HEK293T (cell line): ENCODE measurements at places on chromosomes 3 and 15.

- DNase-seq: no peak
Measured at GRCh38 chr3:75395580-75396315, 268.4 kb upstream of the FRG2C start.

GRCh38 chr15:67186226-67186649 lies 68.2 kb downstream of the AAGAB start:
- DNase-seq: no peak

DNA sequence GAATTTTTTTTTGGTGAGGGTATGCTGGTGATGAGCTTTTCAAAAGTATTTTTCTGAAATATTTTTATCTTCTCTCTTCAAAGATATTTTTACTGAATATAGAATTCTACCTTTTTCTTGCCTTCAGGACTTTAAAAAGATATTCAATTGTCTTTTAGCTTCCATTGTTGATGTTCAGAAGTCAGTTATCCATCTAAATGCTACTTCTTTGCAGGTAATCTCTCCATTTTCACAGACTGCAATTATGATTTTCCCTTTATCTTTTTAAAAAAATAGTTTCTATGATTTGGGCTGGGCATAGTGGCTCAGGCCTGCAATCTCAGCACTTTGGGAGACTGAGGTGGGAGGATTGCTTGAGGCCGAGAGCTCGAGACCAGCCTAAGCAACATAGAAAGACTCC lies 222.4 kb downstream of the IL20RB start:
- no peak for DNase-seq

GRCh38 chr3:121073011-121073410 lies 165.0 kb downstream of the STXBP5L start:
- DNase-seq: no peak

DNA sequence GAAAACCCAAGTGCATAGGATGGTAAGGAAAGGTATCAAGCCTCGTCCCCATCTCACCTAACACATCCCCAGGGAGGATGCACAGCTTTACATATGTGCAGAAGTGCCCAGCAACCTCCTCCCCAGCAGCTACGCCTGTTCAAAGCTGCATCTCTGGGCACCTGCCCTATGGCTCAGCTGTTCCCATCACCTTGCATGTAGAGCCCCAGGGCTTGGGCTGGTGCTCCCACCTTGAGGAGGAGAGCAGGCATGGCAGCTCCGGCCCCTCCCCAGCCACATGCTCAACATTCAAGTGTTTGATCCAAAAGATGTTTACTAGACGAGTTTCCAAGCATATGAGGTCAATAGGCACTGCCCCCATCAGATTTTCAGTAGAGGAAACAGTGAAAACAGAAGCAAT lies 173.5 kb downstream of the ATP10A start:
- DNase-seq: no peak

DNA sequence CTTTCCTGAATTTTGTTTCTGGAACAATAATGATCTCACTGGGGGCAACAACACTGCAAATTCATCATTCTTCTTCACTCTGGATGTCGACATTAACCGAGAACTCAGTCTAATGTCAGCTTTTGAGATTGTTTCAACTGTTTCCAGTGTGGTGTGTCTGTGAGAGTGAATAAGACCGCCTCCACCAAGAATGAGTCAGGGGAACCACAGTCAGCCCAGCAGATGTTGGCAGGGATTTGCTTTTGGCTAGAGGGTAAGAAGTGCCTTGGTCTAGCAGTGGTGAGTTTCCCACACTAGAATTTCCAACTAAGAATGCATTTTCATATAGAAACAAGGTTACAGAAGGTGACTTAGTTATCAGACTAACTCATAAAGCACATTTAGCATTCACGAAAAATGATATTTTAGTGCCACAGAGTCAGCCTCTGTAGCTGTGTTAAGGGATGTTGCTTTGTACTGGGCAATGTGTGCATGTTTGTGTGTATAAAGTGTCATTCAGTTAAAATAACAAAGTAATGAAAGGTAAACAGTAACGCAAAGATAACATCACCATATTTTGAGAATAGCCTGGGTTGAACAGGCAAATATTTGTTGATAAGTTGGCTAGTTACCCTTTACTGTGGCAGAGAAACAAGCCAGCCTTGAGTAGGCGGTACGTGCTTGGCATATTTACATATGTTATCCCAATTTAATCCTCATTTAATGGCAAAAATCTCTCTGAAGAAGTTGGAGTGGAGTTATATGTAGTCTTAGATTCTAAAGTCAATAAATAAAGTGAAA lies 33.8 kb downstream of the DRD3 start:
- DNase-seq: no peak

GRCh38 chr15:52749258-52749657 lies 40.9 kb downstream of the ONECUT1 start:
- no peak for DNase-seq

GRCh38 chr15:67105065-67105951 lies 39.9 kb downstream of the SMAD3 start:
- no peak for DNase-seq

- no peak for DNase-seq
Measured at GRCh38 chr15:44018151-44018550, 176.9 kb downstream of the FRMD5 start.

DNA sequence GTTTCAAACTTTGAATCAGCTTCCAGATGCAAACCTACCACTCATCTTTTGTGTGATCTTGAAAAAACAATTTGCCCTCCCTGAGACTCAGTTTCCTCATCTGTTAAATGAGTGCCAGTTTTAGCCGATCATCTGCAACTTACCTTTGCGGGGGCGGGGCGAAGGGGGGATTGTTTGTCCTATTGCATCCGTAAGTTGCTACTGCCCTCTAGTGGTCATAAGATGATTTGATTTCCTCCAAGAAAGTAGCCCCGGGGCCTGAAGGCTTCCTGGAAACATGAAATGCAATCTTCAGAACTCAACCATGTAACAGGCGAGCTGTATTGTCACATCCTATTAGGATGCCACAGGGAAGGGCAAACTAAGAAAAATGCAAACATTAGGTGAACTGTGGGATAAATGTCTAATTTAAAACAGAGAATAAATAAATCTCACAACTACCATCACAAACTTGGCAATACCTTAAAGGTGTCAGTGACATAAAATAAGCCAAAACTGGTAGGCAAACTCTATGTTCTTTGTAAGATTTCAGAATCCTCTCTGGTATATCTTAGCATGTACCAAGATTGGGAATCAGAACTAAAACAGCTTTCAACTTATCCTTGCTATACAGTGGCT lies 63.5 kb upstream of the CLDN18 start:
- peak; percentile 69 for DNase-seq

GRCh38 chr3:71251156-71251775 lies 332.3 kb downstream of the FOXP1 start:
- no peak for DNase-seq
